GM12892 (cell line): ENCODE measurements at places on chromosomes 11 and 22.

GRCh38 chr11:47257517-47258316, at the start of gene NR1H3:
TSS of gene NR1H3 (plus strand) at chr11:47257996. CDS start at chr11:47259217, 1,221 bp downstream.
- no peak for DNase-seq

DNA sequence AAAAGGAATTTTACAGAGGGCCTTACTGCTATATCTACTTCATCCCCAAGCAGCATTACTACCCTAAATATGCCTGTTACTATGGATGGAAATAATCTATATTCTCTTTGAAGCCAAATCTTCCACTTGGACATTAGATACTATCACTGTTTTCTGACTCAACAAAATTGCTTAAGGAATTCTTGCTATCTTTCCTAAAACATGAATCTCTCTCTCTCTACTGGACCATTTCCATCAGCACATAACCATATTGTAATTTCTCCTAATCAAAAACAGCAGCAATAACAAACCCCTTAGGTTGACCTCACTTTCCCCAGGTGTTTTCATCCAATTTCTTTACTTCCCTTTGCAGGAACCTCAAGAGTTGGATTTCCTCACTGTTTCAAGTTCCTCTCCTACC, 67.9 kb upstream of the BLID start:
- DNase-seq, result no peak

DNA sequence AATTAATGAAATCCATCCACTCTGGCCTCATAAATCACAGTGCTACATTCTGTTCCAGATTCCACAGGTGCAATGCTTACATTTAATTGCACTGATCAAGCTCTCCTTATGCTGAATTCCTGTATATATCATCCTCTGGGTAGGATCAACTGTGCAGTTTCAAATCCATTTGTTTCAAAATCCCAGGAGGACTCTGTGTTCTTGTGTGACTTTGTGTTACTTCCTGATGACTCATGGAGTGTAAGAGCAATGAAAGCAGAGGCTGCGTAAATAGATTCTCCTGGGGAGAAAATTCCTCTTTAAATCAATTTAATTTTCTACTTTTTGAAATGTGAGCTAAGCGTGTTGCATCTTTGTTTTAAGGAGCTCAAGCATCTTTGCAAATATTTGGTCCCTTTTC, 752.7 kb downstream of the METTL15 start:
- no peak for DNase-seq

DNA sequence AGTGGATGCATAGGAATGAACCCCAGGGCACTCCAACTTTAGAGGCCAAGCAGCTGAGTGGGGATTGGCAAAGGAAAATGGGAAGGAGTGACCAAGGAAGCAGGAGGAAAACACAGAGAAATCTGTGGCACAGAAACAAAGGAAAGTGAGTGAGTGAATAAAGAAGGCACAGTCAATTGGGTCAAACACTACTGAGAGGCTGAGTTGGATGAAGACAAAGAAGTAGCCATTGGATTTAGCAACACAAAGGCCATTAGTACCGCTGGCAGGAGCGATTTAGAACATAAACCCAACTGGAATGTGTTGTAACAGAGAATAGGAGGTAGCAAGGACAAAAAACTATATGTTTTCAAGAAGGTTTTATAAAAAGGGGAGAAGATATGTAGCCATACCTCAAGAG, 6.6 kb upstream of the NXPE1 start:
- no peak for DNase-seq

GRCh38 chr22:28142361-28142961, 223.4 kb upstream of the PITPNB start:
- no peak for DNase-seq

DNA sequence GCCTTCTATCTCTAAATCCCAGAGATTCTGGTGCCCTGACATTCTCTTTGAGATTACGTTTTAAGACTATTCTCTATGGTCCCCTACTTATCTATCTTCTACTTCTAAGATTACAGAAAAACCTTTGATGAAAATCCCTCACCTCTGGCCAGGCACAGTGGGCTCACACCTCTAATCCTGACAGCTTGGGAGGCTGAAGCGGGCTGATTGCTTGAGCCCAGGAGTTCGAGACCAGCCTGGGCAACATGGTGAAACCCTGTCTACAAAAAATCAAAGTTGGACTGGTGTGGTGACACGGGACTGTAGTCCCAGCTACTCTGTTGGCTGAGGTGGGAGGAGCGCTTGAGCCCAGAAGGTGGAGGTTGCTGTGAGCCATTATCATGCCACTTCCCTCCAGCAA, 14.4 kb downstream of the NUP98 start:
- DNase-seq, result no peak

GRCh38 chr11:83025267-83025704, 46.4 kb downstream of the RAB30 start:
- DNase-seq, result no peak

DNA sequence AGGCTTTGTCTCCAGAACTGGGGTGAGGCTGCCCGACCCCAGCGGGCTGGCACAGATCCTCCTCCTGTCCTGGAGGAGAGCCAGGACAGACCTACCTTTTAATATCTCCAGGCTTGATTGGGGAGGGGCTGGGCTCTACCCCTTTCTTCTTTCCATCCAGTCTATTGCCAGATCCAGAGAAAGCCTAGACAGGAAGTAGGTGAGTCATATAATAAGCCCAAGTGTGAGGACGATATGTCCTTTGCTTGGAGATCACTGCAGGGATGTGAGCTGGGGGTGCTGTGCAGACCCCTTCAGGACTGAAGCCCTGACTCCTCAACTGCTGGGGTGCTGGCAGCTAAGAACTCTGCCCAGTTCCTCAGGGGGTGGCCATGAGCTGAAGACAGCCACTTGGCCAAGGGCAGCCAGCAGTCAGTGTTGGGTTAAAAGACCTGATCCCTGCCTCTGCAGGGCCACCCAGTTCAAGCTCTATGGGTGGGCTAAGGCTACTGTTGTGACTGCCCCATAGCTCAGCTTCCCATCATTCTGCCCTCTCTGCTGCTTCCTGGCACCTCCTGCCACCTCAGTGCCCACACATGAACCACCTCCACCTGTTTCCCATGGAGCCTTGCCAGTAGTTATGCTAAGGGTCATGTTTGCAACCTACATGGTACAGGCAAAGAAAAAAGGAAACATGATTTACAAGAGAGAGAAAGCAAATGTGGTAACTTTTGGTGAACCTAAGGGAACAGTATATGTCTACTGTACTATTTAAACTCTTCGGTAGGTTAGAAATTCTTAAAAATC, 8.3 kb upstream of the C22orf39 start:
- DNase-seq, result no peak

DNA sequence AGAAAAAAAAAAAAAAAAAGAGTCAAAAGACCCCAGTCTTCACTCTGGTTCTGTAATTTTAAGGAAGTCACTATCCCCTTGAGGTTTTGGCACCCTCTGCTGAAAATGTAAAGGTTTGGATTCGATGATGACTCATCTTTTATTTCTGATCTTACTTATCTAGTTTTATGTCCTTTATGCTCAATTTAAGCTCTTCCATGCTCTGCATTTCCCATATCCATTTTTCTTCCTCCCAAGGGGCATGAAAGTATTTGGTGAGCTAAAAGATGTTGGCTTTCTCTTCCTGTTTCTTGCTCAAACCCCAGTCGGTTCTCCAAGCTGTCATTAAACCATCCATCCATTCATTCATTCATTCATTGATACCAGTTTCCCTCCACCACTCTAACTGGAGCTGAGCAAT, 61.0 kb upstream of the CDON start:
- no peak for DNase-seq

DNA sequence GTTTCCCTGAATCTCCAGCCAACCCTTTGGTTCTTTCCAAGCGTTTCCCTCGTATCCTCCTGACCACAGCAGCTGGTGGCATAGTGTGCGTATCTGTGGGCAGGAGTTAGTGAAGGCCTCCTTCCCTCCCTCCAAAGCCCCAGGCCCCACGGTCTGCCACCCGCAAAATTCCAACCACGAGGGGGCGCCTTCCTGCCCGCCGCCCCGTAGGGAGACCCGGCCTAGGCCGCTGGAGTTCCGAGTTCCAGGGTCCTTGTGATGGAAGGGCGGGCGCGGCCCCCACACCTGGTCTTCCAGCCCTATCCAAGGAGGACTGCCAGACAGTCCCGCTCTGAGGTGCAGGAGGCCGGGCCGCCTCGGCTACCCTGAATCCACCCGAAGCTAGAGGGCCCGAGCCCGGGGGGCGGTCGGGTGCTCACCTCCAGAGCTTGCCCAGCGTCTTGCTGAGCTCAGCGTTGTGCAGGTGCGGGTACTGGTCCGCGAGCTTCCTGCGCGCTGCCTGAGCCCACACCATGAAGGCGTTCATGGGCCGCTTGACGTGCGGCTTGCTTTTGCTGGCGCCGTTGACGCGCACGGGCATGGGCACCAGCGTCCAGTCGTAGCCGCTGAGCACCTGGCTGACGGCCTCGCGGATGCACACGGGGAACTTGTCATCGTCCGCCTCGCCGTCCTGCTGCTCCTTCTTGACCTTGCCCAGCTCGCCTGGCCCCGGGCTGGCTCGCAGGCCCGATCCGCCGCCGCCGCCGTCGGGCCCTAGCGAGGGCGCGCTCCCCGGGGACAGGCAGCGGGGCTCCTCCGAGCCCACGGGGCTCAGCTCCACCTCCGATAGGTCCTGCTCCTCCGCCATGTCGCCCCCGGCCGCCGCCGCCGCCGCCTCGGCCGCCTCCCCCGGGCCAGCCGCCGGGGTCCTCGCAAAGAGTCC, 1.2 kb downstream of the SOX10 start:
- DNase-seq, result no peak

DNA sequence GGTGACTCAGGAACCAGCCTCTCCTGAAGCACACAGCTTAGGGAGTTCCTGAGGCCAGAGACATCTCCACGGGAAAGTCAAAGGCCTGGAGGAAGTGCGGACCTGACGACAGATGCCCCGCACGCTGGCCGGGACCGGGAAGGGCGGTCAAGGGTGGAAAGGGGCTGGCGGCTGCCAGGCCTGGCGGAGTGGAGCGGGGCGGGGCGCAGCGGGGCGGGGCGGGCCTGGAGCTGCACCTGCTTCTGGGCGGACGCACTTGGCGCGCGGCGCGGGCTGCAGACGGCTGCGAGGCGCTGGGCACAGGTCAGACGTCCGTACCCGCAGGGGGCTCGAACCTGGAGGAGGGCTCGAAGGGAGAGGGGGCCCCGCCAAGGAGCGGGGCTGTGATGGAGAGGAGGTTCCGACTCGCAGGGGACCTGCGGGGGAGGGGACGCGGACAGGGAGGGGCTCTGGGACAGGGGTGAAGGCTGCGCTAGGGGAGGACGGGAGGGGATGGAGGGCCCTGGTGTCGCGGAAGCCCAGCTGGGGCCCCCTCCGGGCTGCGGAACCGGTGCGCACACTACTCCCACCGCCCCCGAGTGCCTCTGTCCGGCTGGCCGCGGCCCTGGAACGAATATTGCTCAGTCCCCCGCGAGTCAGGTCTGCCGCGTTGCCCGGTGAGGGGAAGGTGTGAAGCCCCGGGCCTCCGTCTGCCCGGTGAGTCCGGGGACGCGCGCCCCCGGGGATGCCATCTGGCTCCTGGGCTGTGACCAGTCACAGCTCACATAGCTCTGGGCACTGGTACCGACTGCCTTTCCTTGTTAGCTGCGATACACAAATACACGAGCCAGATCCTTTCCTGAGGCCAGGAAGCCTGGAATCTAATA, at the start of gene TMEM45B:
TSS of gene TMEM45B (plus strand) at position 253 of the 866 bp plus-strand sequence. CDS start 36,635 bp downstream, outside the sequence.
- DNase-seq, result no peak

DNA sequence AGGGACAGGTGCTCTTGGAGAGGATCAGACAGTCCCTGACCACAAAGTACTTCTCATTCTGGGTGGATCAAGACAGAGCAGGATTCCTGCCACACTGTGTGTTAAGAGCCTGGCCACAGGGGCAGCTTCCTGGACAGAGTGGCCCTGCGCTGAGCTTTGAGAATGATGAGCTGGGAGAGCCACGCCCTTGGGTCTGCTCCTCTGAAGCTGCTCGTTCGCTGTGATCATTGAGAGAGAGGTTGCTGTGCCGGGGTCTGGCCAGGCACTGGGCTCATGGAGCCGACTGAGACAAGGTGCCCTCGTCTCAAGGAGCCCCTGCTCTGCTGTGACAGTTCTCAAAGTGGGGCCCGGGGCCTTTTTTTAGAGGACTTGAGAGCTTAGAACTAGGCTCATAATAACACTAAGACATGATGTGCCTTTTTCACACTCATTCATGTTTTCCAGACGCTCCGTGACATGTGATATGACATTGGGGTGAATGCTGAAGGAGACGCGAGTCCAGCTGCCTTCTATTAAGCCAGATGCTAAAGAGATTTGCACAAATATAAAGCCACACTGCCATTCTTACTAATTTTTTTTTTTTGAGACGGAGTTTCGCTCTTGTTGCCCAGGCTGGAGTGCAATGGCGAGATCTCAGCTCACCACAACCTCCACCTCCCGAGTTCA, 1.6 kb upstream of the MFRP start:
- no peak for DNase-seq

GRCh38 chr22:46991666-46992065, 229.2 kb downstream of the TBC1D22A start:
- no peak for DNase-seq

DNA sequence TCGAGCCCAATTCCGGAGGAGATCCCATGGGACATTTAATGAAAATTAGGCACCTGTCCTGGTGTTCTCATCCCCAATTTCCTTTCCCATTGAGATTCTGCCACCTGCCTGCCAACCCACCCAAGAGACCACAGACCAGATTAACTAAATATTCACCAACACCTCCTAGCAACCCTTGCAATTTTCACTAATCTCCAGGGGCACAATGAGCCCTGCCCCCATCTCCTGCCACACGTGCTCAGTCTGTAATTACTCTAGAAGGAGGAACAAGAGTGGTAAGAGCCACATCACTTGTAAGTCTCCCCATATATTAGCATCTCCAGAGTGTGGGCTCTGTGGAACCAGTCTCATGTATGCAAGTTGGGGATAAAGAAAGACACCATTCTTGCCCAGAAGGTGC, 38.0 kb downstream of the IL18BP start:
- DNase-seq, result no peak

- DNase-seq, result no peak
Observed at GRCh38 chr11:1500466-1501420, 14.2 kb upstream of the MOB2 start.

DNA sequence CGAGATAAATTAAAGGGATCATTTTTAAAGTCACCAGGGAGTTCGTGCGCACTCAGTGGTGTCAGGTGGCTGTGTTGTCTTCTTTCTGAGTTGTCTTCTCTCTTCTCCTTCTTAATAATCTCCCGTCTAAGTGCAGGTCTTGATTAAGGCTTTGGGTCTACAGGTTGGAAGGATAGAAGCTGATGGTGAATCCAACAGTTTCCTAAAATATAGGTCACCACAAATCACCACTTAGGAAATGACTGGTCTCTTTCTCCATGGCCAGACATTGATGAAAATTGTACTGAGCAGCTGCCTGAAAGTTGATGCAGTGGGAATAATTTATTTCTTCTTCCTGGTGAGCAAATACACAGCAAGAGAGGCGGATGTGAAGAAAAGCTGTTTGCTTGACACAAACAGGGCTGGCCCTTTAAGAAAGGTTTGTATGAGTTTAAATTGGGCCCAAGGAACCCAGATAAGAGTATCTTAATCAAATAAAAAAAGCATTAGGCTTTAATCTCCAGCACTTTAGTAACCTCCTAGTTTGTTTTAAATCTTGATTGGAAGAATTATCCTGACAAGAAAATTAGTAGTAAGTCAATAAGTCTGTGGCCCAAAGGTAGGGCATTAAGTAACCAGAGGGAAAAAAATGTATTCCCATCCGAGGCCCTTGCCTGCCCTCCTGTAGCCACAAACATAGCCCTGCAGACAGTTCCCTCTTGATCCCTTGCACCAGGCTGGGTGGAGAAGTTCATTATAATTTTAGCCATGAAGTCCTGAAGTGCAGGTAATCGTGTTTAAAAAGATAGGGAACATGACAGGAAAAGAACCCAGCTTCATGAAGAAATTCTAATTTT, 245.8 kb downstream of the KIRREL3 start:
- DNase-seq, result no peak
